ENCODE measurements at places on chromosomes 12 and 14. TPM values are rescaled to one million over a fixed set of nuclear protein-coding genes. Genes with fewer than 3 reads are reported as not detected.

- DNase-seq: no peak
Measured at GRCh38 chr12:127078577-127079350, 1188.2 kb upstream of the TMEM132C start.

DNA sequence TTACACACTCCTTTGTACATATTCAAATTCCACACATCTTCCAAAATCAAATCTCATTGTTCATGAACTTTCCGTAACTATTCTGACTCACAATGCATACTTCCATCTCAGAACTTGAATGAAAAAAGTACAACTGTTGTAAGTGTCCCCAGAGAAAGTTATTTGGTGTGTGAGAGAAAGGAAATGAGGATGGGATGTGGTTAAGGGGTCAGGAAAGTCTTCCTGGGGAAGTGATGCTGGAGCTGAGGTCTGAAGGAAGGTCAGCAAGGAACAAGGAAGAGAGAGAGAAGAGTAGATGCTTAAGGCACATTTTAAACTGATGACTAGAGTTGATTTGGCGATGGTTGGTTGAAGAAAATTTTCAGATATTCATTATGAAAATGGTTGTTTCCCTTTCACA is 340.0 kb upstream of the STXBP6 start:
- DNase-seq: no peak

GRCh38 chr12:130709971-130710732 is 5.9 kb downstream of the RIMBP2 start:
- no peak for DNase-seq

TSPAN8 gene
- total RNA-seq: not detected

GRCh38 chr14:104252256-104253215 is 114.1 kb downstream of the KIF26A start:
- DNase-seq: no peak

- no peak for DNase-seq
Measured at GRCh38 chr14:58133739-58134138, 18.3 kb downstream of the ARMH4 start.

DNA sequence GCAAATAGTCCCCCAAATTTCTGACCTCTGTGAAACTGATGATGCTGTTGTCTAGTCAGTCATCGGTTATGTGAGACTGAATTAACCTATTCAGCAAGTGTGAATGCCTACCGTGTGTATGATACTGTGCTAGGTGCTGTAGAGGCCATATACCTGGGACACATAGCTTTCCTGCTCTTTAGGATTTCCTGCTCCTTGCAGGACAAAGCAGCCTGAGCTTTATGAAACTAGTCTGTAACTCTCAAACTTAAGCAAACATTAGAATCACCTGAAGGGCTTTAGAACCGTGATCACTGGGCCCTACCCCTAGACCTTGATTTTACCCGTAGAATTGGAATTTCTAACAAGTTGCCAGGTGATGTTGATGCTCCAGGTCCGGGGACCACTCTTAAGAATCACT is 6.9 kb downstream of the MARK3 start:
- no peak for DNase-seq

DNA sequence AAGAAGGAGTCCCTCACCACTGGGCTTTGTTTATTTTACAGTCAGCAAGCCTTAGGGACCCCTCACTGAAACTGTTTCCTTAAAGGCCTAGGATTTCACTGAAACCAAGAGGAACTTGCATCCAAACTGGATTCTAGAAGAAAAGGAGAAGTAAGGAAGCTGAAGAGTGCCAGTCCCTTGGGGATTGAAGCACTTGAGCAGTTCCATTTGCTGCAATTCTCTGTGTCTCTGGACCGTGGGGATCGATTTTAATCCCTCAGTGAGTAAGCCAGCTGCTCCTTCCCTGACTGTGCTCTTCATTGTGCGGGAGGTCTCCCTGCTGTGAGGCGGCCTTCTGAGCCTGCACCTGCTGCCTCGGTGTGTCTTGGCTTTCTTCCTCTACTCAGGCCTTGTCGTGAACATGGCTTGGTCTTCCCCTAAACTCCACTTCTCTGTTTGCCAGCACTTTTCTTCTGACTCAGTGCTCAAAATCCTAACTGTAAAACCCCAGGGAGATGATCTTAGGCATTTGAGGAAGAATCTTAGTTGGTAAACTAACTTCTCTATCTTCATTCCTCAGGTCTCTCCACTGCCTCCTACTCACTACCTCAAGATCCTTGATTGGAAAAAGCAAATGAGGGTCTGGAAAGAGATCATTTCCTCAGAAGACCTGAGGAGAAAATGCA is 132.6 kb downstream of the SLC38A6 start:
- DNase-seq: no peak

GRCh38 chr14:51246032-51246431 is 6.0 kb downstream of the TMX1 start:
- DNase-seq: no peak

PCED1B gene
- total RNA-seq: 92.5 TPM

- DNase-seq: no peak
Measured at GRCh38 chr14:49959822-49960408, 67.0 kb downstream of the ARF6 start.

DNA sequence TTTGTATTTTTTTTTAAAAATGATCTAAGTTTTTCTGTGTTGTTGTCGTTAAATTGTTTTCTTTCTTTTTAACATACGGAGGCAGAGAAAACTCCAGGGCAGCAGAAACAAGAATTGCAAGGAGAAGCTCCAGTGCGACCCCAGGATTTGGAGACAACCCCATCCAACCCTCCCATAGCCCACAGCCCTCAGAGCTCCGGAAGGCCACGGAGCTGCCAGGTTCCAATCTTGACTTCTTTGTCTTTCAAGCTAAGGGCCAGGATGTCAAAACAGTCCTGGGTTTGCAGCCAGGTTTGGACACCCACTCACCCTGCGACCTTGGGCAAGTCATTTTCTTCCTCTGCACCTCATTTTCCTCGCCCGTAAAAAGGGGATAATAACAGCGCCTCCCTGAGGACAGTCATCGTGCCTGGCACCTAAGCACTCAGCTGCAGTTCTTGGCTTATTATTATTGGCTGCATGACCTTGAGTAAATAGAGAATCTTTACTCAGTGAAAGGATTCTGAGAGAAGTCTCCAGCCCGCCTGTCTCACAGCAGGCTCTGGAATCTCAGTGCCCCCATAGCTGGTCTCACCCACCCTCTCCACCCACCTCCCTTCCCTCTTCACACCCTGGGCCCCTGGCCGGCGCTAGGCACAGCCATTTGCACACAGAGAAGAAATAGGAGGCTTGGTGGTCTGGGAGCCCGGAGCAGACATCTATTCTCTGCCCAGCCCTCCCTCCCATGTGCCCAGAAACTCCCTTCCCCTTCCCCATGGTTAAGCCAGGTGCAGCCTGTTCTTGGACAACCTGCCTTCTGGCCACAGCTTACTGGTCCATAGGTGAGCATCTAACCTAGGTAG is 79.4 kb upstream of the BCL11B start:
- DNase-seq: no peak

DNA sequence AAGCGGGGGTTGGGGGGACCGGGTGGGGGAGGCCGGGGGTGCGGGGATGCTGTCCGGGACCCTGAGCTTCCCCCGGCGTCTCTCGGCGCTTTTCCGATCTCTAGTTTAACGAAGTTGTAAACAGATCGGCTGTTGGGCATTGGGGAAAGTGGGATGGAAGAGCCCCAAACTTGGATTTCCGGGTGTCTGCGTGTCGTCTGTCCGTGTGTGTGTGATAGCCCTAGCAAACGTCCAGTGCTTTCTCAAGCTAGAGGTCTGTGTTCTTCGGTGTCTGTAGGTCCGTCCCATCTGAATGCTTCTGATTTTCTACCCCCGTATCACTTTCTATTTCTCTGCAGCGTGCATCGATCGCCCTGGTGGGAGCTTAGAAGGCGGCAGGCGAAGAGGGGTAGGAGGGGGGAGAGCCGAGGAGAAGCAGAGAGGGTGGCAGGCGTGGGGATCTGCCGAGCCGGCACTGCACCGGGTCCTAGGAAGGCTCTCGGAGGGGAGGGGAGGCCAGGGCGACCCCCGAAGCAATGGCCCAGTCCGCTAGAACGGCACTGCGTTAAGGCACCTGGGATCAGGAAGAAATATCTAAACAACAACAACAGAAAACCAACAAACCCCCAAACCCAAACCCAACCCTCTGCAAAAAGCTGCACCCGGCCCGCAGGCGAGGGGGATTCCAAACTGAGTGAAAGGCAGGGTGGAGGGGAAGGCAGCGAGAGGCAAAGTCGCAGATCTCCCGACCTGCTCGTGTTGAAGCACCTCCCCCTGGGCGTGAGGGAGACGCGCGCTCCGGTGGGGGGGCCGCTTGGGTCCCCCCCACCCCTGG is 1.0 kb downstream of the KCNA1 start:
- DNase-seq: no peak

SCN8A gene
- total RNA-seq: 0.84 TPM

DNA sequence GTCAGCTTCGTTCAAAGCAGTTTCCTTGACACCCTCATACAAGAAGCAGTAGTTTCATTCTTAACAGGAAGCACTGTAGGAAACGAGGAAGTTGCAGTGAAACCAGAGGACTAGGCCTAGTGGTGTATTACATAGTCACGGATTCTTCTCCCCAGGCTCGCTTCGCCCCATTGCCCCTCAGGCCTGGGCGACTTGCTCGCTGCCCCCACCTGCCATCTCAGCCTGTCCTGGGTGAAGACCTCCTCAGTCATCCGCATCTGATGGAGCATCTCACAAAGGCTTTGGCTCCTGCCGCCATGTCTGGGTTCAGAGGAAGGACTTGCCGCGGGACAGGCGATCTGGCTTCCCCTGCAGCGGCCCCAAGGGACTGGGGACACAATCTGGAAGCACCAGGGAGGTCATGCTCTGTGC is 93.5 kb downstream of the LMNTD1 start:
- DNase-seq: no peak

DNA sequence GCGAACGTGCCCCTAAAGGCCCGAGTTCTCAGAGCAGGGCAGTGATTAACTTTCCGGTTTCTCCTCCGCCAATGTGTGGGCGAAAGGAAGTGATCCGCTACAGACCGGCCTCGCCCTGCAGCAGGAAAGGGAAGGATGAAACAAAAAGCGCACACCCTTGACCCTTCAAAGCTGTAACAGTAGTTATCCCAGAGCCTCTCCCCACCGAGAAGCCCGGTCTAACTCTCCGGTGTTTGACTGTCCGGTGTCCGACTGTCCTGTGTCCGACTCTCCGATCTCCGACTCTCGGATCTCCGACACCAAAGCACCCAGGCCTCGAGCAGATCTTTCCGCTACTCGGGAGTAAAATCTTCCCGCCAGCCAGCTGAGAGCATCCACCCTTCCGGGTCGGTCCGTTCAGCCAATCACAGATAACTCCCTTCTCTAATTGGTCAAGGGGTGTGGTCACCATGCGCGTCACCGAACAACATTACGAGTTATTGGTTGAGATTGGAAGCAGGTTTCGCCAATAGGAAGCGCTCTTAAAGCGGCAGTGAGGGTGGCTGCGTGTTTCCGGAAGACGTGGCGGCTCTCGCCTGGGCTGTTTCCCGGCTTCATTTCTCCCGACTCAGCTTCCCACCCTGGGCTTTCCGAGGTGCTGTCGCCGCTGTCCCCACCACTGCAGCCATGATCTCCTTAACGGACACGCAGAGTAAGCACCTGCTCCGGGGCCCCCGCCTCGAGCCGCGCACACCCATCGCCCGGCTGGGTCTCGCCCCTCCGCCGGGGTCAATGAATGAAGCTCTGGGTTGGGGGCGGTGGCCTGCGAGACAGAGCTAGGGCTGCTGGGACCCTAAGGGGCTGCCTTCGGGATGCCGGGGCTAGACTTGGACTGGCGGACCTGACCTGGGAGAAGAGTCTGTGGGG is at the start of the genes GOLT1B and RECQL:
Gene GOLT1B (plus strand): TSS at position 532 of the 906 bp plus-strand sequence. CDS start 135 bp downstream, at position 667.
Gene RECQL (minus strand): TSS at position 378 of the 906 bp plus-strand sequence. CDS start 2,065 bp downstream, outside the sequence.
- DNase-seq: peak; percentile 83

GPR68 gene
- total RNA-seq: 12.7 TPM

DNA sequence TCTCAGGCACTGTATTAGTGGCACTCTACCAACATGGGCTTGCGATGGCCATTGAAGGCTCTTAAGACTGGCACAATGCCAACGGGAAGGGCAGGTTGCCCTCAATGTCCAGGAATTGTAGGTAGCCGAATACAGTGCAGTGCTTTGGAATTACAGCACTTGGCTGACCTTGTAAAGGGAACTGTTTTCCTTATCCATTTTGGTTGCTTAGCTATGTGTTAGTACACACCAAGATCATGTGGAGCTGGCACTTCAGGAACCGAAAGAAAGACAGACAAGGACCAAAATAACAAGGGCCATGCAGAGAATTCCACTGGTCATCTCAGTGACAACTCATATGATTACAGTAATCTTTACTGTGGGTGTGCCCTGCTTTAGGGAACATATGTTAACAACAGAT is 72.7 kb downstream of the DYRK2 start:
- no peak for DNase-seq

VRTN gene
- total RNA-seq: not detected
